RWPE2 (cell line): ENCODE measurements at places on chromosomes 3 and 15.

DNA sequence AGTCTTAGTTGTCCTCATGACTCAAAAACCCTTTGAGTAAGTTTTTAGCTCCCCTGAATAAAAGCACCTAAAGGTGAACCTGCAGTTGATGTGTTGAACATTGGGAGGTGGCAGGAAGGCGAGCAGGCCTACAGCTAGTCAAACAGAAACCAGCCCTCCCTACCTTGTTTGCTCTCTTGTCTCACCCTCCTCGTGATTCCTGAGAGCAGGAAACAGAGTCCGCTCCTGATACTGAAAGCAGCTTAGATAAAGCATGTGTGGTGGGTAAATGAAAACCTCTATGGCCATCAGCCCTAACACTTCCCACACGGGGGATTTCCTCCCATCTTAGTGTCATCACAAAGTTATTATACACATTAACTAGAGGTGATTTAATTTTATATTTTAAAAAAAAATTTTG lies 21.8 kb upstream of the CLDN18 start:
- no peaks in the 10 kb centered on the region for H3K27me3 ChIP-seq
- H3K36me3 ChIP-seq, result no peaks in the 10 kb centered on the region
- DNase-seq, result no peak
- no peaks in the 10 kb centered on the region for H3K4me1 ChIP-seq
- no peak overlapping the region for H3K4me3 ChIP-seq

DNA sequence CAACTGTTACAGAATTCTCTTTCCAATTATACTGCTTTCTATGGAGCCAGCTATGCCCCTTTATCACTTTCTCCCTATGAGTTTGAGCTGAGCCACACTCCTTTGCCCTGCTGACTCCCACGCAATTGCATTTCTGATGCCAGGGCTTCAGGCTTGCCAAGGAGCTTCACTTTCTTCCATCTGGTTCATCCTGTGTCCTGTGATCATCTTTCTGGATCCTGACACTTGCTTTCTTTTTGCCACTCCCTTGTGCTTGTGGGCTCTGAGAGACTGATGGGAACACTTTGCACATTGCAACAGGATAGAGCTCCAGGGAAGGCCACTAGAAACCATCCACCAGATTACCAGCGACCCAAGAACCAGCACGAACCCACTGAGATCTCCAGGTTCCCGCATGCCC lies 77.0 kb upstream of the SEC13 start:
- no peaks in the 10 kb centered on the region for H3K36me3 ChIP-seq
- no peak overlapping the region for H3K4me3 ChIP-seq
- no peak overlapping the region for H3K27ac ChIP-seq
- H3K27me3 ChIP-seq, result no peaks in the 10 kb centered on the region
- no peak for DNase-seq

- H3K4me1 ChIP-seq, result no peaks in the 10 kb centered on the region
- H3K4me3 ChIP-seq, result no peak overlapping the region
- H3K36me3 ChIP-seq, result no peaks in the 10 kb centered on the region
- no peak for DNase-seq
- no peak overlapping the region for H3K27ac ChIP-seq
Observed at GRCh38 chr3:15360788-15361493, 28.6 kb upstream of the SH3BP5 start.

GRCh38 chr3:151452841-151453240 lies 8.0 kb downstream of the IGSF10 start:
- no peak for DNase-seq
- H3K4me1 ChIP-seq, result no peaks in the 10 kb centered on the region
- no peaks in the 10 kb centered on the region for H3K27me3 ChIP-seq
- no peaks in the 10 kb centered on the region for H3K36me3 ChIP-seq
- H3K4me3 ChIP-seq, result no peak overlapping the region

DNA sequence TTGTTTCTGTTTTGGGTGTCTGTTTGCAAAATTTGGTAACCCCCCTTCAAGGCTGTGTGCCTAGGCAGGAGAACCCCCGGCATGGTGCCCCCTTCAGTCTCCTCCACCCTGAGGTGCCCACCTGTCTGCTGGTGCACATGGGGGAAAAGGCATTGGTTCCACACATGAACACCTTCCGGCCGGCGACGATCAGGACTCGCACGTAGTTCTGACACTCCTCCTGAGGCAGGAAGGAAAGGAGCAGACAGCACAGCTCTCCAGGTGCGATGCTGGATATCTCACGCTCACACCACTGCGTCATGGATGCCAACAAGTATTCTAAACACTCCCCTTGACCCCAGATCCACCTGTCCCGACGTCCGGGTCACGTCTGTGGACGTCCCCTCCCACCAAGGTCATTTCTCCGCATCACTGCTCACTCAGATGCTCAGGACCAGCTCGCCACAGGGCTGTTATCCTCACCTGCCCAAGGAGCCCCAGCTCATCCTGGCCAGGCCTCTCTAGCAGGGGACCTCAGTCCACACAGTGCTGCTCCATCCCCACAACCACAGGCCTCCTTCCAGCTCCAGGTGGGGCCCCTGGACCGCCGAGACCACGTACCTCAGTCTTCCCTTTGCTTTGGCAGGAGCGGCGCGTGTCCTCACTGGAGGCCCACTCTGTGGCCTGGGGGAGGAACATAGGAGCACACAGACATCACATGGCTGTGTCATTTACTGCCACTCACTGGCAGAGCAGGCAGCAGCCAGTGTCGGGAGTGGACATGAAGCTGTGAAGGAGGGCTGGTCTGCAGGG lies 99.0 kb downstream of the SEMA5B start:
- no peaks in the 10 kb centered on the region for H3K27me3 ChIP-seq
- no peaks in the 10 kb centered on the region for H3K36me3 ChIP-seq
- no peak overlapping the region for H3K4me3 ChIP-seq
- H3K27ac ChIP-seq, result no peak overlapping the region
- no peak for DNase-seq

GRCh38 chr3:188417271-188417696 lies 263.3 kb downstream of the LPP start:
- H3K4me3 ChIP-seq, result no peak overlapping the region
- H3K36me3 ChIP-seq, result no peaks in the 10 kb centered on the region
- H3K27ac ChIP-seq, result no peak overlapping the region
- no peaks in the 10 kb centered on the region for H3K27me3 ChIP-seq
- H3K4me1 ChIP-seq, result peaks cover 16% of the 10 kb centered on the region
- no peak for DNase-seq

GRCh38 chr15:59237924-59238331 lies 31.3 kb downstream of the LDHAL6B start:
- no peak overlapping the region for H3K4me3 ChIP-seq
- no peak overlapping the region for H3K27ac ChIP-seq
- peaks cover 69% of the 10 kb centered on the region for H3K36me3 ChIP-seq
- peaks cover 8% of the 10 kb centered on the region for H3K4me1 ChIP-seq
- no peak for DNase-seq

DNA sequence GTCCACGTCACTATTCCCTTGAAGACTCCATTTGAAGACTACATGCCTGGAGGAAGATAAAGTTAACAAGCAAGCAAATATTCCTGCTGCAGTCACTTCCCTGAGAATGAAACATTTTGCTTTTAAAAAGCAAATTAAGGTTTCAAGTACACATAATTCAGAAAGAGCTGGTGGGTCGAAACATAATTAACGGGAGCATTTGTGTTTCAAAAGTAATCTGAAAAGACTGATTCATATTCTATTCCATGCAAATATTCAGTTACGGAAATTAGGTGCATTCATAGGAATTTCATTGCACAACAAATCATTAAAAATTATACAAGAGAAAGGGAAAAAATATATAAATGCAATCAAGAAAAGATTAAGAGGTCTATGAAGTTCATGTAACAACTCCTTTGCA lies 260.9 kb downstream of the NEK10 start:
- no peak overlapping the region for H3K27ac ChIP-seq
- no peaks in the 10 kb centered on the region for H3K36me3 ChIP-seq
- no peaks in the 10 kb centered on the region for H3K27me3 ChIP-seq
- no peaks in the 10 kb centered on the region for H3K4me1 ChIP-seq
- no peak overlapping the region for H3K4me3 ChIP-seq

- no peak overlapping the region for H3K4me3 ChIP-seq
- no peaks in the 10 kb centered on the region for H3K27me3 ChIP-seq
- DNase-seq, result no peak
- no peaks in the 10 kb centered on the region for H3K36me3 ChIP-seq
- no peak overlapping the region for H3K27ac ChIP-seq
- no peaks in the 10 kb centered on the region for H3K4me1 ChIP-seq
Observed at GRCh38 chr3:186172353-186172752, 63.5 kb upstream of the ETV5 start.

DNA sequence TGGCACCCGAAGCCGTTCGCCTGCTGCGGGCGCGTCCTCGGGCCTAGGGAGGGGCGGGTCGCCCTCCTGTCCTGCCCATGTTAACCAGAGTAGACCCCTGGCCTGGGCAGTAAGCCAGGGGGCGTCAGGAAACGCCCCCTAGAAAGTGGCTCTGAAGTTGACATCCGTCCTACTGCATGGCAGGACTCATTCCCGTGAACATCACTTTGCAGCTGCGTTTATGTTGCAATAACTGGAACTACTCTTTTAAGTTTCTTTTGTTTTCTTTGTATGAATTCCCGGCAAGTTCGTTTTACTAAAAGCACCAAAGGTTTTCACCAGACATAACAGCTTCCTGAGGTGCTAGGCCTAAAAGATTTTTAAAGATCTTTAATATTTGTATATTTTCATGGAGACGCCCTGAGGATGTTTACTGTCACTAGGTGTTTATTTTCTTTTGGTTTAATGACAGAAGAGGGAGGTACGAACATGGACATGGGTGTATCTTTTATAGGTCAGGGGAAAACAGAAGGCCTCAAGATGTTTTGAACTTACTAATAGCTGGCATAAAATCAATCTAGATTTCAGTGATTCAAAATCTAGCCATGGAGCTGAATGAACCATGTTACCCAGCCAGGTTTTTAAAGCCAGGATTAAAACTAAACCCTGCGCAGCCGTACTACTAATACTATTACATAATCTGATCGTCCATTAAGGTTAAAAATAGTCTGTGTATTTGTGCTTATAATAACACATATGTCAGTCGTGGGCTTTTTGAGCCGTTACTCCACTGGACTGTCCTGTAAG lies 1.0 kb downstream of the C15orf61 start:
- peaks cover 17% of the 10 kb centered on the region for H3K4me1 ChIP-seq
- peak overlapping the region; percentile 66 for H3K4me3 ChIP-seq
- DNase-seq, result no peak
- peaks cover 24% of the 10 kb centered on the region for H3K36me3 ChIP-seq

DNA sequence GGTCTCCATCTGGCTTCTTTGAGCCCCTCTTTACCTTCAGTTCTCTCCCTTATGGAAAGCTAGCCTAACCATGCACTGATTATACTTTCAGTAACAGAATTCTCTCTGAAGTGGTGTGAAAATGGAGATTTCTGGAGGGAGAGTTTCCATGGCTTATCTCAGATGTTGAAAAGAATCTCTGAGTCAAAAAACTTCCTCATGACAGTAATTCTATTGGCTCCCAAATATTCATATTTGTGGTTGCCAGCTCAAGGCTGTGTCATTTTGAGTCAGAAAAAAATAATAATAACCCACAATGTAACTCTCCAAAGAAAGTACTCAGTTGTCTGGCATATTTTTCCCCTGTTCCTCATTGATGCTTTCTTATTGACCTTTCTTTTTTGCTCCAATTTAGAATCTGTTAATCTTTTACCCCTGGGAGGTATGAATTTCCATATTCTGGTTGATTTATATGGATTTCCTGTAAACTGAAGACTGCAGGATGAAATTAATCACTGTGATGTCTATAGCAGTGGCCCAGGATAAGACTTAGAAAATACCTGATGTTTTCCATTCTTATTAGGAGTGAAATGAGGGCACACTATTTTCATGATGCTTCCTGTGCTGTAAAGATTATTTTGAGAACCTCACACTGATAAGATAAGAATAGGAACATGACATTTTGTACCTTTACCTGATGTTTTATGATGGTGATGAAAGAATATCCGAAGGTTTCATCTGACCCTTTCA lies 149.5 kb upstream of the EPHA3 start:
- no peak overlapping the region for H3K4me3 ChIP-seq
- no peak for DNase-seq
- H3K36me3 ChIP-seq, result no peaks in the 10 kb centered on the region
- H3K27ac ChIP-seq, result peak overlapping the region; percentile 61

DNA sequence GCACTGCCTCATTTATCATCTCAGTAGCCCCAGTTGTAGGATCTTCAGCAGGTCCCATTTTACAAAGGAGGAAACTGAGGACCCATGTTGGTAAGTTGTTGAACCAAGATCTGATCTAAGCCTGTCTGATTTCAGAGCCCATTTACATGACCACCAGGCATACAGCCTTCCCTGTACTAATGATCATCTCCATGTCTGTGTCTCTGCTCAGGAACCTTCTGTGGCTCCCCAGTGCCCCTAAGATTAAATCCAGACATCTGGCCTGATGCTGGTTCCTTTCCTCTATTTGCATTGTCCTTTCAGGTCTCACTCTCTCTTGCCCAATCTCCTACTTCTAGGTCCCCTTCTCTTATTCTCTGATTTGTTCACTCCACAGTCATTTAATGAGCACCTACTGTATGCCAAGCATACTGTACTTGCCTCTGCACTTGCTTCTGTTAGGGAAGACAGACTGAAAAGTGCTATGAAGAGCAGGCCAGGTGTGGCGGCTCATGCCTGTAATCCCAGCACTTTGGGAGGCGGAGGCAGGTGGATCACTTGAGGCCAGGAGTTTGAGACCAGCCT lies 32.4 kb downstream of the ATP2B2 start:
- peaks cover 16% of the 10 kb centered on the region for H3K27me3 ChIP-seq
- no peak overlapping the region for H3K27ac ChIP-seq
- DNase-seq, result no peak
- H3K4me3 ChIP-seq, result no peak overlapping the region
- no peaks in the 10 kb centered on the region for H3K36me3 ChIP-seq
- H3K4me1 ChIP-seq, result no peaks in the 10 kb centered on the region

DNA sequence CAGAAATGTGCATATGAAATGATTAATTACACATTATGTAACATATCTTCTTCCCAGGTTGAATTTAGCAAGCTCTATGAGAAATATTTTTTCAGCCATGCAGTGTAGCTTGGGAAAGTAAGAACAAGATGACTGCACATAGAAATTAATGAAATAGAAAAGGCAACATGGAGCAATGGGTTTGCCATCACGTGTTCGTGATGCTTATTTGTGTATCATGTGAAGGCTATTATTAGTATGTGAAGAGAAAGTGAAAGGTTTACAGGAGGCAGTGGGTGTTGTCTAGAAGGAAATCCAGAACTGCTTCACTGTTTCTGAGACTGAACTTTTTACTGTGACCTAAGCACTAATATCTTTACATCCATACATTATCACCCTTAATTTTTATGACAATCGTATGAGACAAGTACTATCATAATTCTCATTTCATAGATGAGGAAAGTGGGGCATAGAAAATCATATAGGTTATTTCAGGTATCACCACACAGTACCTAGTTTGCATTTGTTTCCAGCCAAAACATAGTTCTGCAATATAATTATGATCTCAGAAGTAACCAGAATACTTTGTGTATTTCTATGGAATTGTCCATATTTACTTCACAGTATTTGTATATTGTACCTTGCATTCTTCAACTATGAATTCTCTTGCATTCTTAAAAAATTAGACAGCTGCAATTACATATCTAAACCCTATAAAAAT lies 14.9 kb downstream of the SERPINI1 start:
- no peaks in the 10 kb centered on the region for H3K27me3 ChIP-seq
- no peak overlapping the region for H3K4me3 ChIP-seq
- H3K27ac ChIP-seq, result no peak overlapping the region

GRCh38 chr15:25738171-25738965 lies 124.8 kb downstream of the ATP10A start:
- H3K4me3 ChIP-seq, result no peak overlapping the region
- H3K4me1 ChIP-seq, result no peaks in the 10 kb centered on the region
- no peak for DNase-seq
- no peaks in the 10 kb centered on the region for H3K36me3 ChIP-seq
